ENCODE measurements at places on chromosomes 4 and X. TPM values are rescaled to one million over a fixed set of nuclear protein-coding genes. Genes with fewer than 3 reads are reported as not detected.

NLRP2B gene
- total RNA-seq, result not detected

ABCD1 gene
- 19.7 TPM for total RNA-seq

BMX gene
- not detected for total RNA-seq

GYPB gene
- not detected for total RNA-seq

DNA sequence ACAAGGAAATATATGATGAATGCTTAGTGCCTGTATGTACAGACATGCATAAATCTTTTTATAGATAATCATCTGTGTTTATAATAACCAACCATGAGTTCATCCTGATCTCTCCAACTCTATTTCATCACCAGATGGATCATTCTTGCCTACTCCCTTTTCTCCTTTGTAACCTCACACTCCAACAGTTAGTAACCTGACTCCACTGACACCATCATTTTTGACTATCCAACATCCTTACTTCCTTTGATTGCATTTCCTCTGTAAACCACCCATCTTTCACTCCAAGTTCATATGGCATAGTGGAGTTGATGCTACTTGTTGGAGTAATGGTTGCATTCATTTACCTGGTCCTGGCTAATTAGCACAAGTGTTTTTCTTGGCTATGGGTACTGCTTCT, 170.6 kb downstream of the ZNF330 start:
- no peaks in the 10 kb centered on the region for H3K27me3 ChIP-seq
- no peak overlapping the region for H3K27ac ChIP-seq
- H3K36me3 ChIP-seq, result no peaks in the 10 kb centered on the region
- no peak overlapping the region for H3K4me3 ChIP-seq
- DNase-seq, result no peak

DNA sequence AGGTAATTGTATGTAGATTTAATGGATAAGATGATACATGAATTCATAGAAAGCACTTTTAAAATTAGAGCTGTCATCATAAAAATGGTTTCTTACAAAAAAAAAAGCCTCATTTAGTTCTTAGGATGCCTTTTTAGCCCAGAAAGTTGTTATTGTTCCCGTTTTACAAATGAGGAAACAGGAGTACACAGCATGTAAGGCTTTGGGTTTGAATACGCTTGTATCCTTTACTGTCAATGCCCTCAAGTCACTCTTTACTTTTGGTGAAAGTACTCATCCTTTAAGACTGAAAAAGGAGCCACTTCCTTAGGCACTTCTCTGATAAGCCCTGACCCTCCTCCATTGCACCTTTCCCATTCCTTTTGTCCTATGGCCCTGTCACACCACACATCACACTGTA, 4.9 kb downstream of the EREG start:
- no peak overlapping the region for H3K27ac ChIP-seq
- no peak for DNase-seq
- H3K4me1 ChIP-seq, result peaks cover 23% of the 10 kb centered on the region
- H3K36me3 ChIP-seq, result no peaks in the 10 kb centered on the region

DNA sequence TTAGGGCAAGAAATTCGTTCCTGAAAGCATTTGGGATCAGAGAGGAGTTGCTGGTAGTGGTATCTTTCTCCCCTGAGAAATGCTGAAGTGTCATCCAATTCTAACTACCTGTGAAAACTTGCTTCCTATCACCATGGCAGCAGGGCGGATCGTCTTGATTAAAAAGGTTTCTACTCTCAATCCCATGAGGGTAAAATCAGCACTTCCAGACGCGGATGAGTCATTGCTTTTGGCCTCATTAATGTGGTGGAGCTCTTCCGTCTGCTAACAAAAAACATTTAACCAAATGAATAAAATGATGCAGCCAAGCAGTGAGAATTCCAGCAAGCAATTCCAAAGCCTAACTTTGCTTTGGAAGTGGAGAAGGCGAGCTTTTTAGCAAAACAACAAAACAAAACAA, 325.6 kb downstream of the CAMK2D start:
- H3K36me3 ChIP-seq, result no peaks in the 10 kb centered on the region
- DNase-seq, result no peak
- peak overlapping the region; percentile 72 for H3K27ac ChIP-seq
- peak overlapping the region; percentile 24 for H3K4me3 ChIP-seq
- H3K27me3 ChIP-seq, result no peaks in the 10 kb centered on the region

DNA sequence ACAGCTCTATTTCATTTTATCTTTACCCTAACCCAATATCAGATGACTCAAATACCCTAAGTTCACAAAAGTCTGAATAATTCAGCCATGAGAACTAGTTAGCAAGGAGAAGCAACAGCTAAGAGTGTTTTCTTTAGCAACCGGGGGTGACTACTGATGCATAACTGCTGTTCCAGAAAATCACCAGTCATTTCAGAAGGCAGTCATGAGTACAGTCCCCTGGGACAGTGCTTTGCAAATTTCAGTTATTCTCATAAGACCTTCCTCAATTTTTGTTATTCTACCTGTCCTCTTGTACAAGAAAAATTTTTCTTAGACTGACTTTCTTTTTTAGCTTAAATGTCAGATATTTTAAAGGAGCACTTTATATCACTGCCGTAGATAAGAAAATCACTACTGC, 16.4 kb downstream of the BANK1 start:
- DNase-seq, result no peak
- H3K36me3 ChIP-seq, result no peaks in the 10 kb centered on the region
- H3K4me1 ChIP-seq, result peaks cover 11% of the 10 kb centered on the region
- no peaks in the 10 kb centered on the region for H3K27me3 ChIP-seq
- H3K27ac ChIP-seq, result peak overlapping the region; percentile 32
- H3K4me3 ChIP-seq, result no peak overlapping the region

DNA sequence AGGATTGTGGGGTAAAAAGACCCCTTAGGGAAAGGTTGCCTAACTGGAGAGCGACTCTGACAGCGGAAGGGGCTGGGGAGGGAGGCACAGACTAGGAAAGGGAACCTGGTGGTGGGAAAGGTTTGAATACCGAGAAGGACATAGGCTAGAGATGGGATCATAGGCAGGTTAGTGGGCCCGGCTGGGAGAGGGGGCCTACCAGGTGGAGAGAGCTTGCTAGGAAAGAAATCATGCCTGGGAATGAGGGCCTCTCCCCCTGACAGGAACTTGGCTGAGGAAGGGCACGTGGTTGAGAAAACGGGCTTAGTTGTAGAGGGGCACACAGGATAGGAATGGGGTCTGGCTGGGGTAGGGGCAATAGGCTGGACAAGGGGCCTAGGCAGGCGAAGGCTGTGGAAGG, 4.4 kb downstream of the OTUD6A start:
- no peaks in the 10 kb centered on the region for H3K4me1 ChIP-seq
- no peaks in the 10 kb centered on the region for H3K27me3 ChIP-seq
- no peak overlapping the region for H3K4me3 ChIP-seq
- DNase-seq, result peak; percentile 68
- no peak overlapping the region for H3K27ac ChIP-seq

DNA sequence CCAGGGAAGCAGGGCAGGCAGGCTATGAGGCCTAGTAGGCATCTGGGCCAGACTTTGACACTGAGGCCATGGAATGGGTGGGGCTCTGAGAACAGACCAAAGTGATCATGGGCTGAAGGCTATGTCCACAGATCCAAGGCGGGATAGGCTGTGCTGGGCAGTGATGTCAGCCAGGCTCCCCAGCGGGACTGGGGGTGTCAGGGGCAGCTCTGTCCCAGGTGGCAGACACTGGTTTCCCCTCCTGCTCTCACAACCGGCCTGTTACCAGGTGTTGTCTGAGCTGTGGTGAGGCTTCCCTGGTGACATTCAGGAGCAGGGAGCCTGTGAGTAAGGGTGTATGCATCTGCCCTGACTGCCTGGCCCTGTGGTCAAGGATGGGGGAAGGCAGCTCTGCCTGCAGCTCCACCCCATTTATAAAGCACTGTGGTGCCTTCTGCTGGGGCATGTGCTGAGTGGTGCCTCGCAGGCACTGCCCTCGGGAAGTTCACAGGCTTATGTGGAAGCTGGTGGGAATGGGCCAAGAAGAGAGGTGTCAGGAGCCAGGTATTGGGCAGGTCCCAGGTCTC, 2.9 kb downstream of the IL9R start:
- H3K27me3 ChIP-seq, result no peaks in the 10 kb centered on the region
- H3K27ac ChIP-seq, result no peak overlapping the region
- H3K4me1 ChIP-seq, result no peaks in the 10 kb centered on the region

DNA sequence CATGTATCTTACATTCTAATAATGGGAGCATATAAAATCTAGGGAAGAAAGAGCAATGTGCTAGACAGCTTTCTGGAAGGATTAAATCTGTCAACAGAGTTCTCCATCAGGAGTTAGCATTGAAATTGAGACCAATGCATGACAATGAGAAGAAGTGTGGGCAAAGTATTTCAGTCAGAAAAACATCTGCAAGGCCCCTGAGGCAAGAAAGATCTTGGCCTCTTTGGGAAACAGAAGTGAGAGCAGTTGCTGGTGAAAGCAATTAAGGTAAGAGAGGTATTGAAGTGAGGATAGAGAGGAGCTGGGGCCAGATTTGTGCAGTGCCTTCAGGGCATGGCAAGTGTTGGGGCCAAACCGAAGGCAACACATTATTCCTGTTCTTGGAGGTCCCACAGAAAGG, 999.1 kb downstream of the STPG2 start:
- no peaks in the 10 kb centered on the region for H3K4me1 ChIP-seq
- no peak for DNase-seq
- H3K27ac ChIP-seq, result no peak overlapping the region
- no peaks in the 10 kb centered on the region for H3K27me3 ChIP-seq
- H3K4me3 ChIP-seq, result no peak overlapping the region

DNA sequence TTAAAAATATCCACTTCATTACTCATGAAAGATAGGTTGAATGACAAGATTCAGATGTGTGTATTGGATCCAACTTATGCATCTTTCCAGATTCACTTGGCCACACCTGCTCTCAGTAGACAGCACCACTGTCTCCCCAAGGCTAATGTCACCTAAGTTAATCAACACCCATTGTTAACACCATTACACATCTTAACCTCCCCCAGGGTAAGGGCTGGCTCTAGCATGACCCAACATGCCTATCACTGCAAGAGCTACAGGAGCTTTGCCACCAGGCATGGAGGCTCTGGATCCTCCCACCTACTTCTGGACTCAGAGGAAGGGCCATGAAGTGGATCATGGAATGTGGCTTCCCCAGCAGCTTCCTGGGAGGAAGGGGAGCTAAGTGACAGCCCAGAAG, 32.8 kb upstream of the LSM6 start:
- H3K27ac ChIP-seq, result no peak overlapping the region
- no peak overlapping the region for H3K4me3 ChIP-seq
- no peaks in the 10 kb centered on the region for H3K4me1 ChIP-seq
- no peaks in the 10 kb centered on the region for H3K36me3 ChIP-seq
- no peak for DNase-seq
- H3K27me3 ChIP-seq, result peaks cover 27% of the 10 kb centered on the region

DNA sequence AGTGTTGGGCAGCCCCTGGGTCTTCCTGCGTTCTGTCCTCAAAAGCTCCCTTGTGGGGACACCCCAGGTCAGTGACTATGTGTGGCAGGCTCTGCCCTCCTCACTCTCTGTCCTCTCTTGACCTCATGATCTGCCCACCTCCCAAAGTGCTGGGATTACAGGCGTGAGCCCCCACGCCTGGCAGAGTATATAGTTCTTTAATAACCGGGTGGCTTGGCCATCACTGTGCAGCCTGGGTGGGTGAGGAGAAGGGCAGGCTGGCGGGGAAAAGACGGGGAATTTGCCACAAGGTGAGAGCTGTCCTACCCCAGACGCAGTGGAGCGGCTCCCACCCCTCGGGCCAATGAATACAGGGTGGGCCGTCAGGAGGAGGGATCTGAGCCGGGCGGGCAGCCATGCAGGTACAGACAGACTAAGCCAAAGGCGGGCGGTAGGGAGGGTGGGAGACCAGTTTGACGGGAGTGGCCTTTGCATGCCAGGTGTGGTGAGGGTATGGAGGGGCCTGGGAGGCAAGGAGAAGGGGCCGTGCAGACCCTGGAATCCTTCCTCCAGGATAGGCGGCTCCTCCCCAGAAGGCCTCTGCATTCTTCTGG, 2.5 kb downstream of the SH3BP2 start:
- no peaks in the 10 kb centered on the region for H3K27me3 ChIP-seq
- peak overlapping the region; percentile 94 for H3K27ac ChIP-seq
- H3K36me3 ChIP-seq, result peaks cover 2% of the 10 kb centered on the region
- H3K4me3 ChIP-seq, result peak overlapping the region; percentile 89

- no peaks in the 10 kb centered on the region for H3K27me3 ChIP-seq
- H3K27ac ChIP-seq, result no peak overlapping the region
- DNase-seq, result no peak
Measured at GRCh38 chr4:115090483-115091075, 22.8 kb downstream of the NDST4 start.

DNA sequence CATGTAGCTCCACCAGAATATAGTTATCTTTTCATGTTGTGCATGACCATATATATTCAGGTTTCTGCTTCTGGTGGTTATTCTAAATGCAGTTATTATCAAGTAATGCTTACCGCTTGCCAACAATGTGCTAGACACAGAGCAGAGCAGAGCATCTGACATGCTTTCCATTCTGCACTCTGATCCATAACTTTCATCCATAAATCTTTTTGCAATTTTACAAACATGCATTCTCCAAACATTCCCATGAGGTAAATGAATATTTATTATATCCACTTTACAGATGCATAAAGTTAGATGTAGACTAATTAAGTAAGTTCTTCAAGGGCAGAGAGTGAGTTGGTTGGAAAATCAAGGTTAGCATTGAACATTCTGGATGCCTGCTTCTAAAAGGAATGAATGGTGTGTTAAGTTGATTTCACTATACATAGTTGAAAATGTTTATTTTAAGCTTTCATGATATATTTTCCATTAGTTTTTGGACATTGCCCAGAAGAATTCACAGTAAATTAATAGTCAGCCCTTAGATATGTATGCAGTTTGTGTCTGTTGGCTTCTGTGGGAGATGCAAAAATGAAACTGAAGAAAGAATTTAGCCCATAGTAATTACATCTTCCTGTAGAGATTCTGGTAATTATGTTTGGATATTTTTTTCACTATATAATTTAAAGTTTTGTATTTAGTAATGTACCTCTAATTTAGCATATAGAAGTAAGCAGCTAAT, 867.8 kb downstream of the CCSER1 start:
- no peak overlapping the region for H3K27ac ChIP-seq
- H3K4me3 ChIP-seq, result no peak overlapping the region
- H3K4me1 ChIP-seq, result peaks cover 2% of the 10 kb centered on the region
- H3K36me3 ChIP-seq, result no peaks in the 10 kb centered on the region
- H3K27me3 ChIP-seq, result no peaks in the 10 kb centered on the region
- DNase-seq, result no peak

- no peak overlapping the region for H3K4me3 ChIP-seq
- H3K36me3 ChIP-seq, result no peaks in the 10 kb centered on the region
- no peaks in the 10 kb centered on the region for H3K4me1 ChIP-seq
- DNase-seq, result no peak
- H3K27ac ChIP-seq, result no peak overlapping the region
Measured at GRCh38 chr4:82255657-82256056, 118.1 kb downstream of the HNRNPD start.

DNA sequence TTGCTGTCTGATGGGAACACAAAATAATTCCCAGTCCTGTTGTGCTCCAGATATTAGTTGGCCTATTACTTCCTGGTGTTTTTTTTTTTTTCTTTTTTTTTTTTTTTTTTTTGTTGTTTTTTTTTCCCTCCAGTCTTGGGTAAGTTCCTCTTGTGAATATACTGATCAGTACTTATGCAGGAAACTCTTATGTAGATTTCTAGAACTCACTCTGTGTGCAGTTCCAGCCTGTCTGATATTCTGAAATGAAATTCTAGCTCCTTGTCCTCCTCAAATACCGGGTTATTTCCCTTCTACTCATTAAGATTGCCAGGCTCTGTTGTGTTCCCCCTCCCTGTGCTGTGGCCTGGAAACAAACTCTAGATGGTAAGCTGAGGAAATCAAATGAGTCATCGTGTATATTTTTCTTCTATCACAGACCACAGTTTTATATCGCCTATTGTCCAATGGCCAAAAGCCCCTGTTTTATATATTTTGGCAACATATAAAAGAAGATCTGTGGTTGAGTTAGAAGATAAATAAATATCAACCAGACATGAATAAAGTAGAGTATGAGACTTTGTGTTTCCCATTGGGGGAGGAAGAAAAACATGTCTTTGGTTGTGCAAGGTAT, 124.3 kb upstream of the UGT8 start:
- no peak overlapping the region for H3K27ac ChIP-seq
- no peak for DNase-seq
- H3K27me3 ChIP-seq, result peaks cover 42% of the 10 kb centered on the region

Measured in osteocyte (in vitro differentiated cells).